ENCODE measurements at places on chromosomes 12 and 14. TPM values are rescaled to one million over a fixed set of nuclear protein-coding genes. Genes with fewer than 3 reads are reported as not detected.

FAM181A gene
- not detected for total RNA-seq

PLCZ1 gene
- total RNA-seq = not detected

VRTN gene
- total RNA-seq = not detected

INSM2 gene
- not detected for total RNA-seq

STX2 gene
- 30.2 TPM for total RNA-seq

ZDHHC22 gene
- total RNA-seq = not detected

FAM222A gene
- total RNA-seq = 1.8 TPM

SMIM41 gene
- not detected for total RNA-seq

CCDC177 gene
- total RNA-seq = not detected

FOXN4 gene
- not detected for total RNA-seq

ARHGAP9 gene
- total RNA-seq = not detected

GRCh38 chr14:75970989-75971388, 10.8 kb downstream of the TGFB3 start:
- DNase-seq = no peak

DNA sequence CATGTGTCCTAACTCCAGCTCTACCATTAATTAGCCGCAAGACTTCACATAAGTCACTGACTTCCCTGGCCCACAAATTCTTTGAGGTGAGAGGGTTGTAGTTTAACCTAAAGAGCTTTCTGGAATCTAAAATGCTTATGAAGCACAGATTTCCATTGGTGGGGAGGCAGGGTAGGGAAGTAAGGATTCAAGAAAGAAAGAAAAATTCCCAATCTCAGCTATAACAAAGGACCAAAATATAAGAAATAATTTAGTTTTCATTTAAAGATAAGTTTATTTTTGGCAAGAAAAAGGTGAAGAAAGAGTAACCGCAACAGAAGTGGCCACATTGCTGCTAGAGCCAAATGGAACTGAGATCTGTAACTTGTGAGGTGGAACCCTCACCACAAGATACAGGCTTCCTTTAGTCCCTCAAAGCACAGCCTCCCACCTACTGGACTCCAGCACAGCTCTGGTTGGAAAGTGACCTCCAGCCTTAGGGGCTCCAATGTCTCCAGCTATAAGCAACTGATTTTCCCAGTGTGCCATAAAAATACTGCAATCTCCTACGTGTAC, 23.6 kb downstream of the DAD1 start:
- DNase-seq = no peak

GRCh38 chr14:23483236-23483854, 13.8 kb downstream of the NGDN start:
- DNase-seq = no peak

DNA sequence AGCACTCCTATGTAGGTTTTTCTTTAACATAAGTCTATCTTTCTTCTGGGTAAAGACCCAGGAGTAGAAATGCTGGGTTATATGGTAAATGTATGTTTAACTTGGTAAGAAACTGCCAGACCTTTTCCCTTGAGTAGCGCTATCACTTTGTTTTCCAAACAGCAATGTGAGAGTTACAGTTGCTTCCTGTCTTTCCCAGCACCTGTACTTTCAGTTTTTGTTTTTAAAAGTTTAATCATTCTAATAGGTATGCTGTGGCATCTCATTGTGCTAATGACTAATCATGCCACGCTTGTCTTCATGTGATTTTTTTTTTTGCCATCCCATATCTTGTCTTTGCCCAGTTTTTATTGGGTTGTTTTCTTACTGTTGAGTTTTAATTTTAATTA, 28.1 kb downstream of the GIT2 start:
- no peak for DNase-seq

DNA sequence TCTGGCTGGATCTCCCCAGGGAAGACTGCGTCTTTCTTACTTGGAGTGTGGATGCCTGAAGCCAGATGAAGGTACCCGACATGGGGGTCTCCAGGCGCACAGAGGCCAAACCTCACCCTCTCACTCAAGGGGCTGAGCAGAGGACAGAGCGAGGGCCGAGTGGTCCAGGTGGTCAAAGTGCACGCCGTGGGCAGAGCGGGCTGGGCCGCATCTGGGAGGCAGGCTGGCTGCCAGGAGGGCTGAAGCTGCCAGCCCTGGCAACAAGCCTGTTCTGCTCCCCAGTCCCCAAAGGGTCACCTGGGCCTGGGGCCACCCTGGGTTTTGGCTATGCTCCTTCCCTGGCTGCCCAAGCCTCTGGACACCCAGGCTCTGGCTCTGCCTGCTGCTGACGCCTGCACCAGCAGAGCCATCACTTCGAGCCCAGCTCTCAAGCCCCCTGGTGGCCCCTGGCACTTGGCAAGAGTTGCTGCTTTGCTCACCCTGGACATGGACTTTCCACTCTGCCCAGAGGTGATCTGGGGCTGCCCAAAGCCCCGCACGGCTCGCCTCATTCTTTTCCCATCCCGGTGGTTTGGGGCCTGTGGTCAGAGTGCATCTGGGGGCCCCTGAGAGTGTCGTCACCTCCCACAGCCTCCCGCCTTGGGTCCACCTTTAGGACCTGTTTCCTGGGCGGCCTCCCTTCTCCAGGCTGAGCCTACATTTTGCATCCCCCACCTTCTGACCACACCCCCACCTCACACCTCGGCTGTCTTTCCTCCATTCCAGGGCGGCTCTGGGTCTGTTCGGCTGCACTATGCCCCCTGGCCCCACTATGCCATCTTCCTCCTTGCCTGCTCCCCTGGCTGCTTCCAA, 2.8 kb downstream of the ADSS1 start:
- no peak for DNase-seq

DNA sequence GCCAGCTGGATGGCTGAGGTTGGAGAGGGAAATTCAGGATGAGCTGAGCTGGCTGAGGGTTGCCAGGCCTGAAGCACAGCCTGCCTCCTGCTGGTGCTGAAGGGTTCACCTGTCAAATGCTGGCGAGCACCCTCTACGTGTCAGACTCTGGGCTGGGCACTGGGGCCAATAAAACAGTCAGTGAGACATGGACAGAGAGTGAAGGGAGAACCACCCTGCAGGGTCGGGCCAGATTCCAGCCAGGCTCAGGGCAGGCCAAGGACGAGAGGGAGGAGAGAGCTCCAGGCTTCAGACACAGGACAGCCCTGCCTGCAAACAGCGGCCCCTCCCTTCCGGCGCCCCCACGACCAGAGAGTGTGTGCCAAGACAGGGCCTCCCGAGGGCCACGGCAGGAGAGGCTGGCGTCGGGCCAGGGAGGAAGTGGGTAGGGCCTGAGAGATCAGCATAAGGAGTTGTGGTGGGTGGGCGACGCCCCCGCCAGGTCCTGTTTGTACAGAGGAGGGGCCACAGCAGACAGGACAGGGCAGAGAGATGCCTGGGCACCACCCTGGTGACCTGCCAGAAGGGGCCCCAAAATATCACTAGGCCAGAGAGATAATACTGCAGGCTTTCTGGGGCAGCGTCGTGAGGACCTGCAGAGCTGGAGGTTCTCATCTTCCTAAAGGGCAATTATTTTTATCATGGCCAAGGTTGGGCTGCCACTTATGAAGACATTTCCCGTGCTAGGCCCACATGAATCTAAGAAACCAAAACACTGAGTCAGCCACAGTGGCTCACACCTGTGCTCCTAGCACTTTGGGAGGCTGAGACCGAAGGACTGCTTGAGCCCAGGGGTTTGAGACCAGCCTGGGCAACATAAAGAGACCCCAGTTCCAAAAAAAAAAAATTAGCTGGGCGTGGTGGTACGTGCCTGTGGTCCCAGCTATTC, 73.1 kb upstream of the GPR68 start:
- DNase-seq = peak; percentile 77

DNA sequence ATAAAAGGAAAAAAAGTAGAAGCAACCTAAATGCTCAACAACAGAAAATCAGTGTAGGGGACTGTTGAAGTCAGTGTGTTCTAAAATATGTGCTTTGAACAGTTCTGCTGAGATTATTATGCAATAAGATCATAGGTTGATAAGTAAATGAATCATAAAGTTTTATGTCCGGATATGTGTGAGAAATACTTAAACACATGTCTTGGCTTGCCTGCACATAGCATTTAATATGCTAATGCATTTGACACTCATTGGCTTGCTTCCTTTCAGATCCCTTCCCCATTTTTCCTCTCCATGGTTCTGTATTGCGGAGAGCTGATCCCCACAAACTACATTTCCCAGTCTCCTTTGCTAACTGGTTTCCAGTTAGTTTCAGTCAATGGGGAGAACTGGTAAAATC, 573.8 kb upstream of the TBX3 start:
- no peak for DNase-seq

- no peak for DNase-seq
These were observed 11.2 kb upstream of the DAAM1 start for GRCh38 chr14:59177262-59177661.

- no peak for DNase-seq
These were observed 9.7 kb upstream of the FOS start for GRCh38 chr14:75268633-75269550.

GRCh38 chr14:105273062-105273461, 24.7 kb downstream of the BTBD6 start:
- DNase-seq = no peak

GRCh38 chr14:104133496-104133895, 4.9 kb upstream of the KIF26A start:
- no peak for DNase-seq

GRCh38 chr14:94691660-94692034, 78.3 kb downstream of the GSC start:
- DNase-seq = peak; percentile 3

DNA sequence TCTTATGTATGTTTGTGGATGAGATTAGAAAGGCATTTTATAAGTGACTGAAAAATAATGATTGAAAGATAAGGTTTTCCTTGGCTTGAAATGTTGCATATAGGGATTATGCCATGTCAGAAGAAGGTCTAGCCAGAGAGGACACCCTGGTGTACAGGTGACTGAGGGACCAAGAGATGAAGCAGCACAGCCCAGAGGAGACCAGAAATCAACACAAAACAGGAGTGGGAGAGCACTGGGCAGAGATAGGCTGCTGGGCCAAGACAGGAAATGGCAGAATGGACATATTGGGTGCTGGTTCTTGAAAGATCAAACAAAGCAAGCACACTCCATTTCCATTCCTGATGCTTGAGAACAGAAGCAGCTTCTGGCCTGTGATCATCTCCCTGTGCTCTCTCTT, 24.4 kb upstream of the FRMD6 start:
- no peak for DNase-seq

DNA sequence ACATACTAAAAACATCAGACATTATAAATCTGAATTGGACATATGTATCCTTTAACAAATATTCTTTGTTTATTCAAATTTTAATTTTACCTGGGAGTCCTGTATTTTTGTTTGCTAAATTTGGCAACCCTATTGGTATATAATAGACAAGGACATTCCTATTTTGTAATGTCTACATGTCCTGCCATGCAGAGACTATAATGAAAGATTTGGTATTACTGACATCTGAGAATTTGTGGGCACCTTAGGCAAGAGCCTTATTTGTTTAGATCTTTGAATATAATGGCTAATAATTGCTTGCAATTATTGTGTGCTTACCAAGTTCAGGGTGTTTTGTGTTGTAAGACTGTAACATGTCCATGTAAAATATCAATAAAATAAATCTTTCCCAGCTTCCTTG, 334.4 kb downstream of the KCNH5 start:
- DNase-seq = no peak

GRCh38 chr12:125114365-125115141, 49.3 kb downstream of the AACS start:
- DNase-seq = no peak

GRCh38 chr12:32499048-32499447, 99.7 kb downstream of the FGD4 start:
- no peak for DNase-seq

- DNase-seq = peak; percentile 75
These were observed 1.9 kb upstream of the KRT18 start for GRCh38 chr12:52946797-52947547.

GRCh38 chr14:54420478-54421142, 20.6 kb downstream of the CNIH1 start:
- peak; percentile 23 for DNase-seq

GRCh38 chr12:130145731-130146130, 16.5 kb upstream of the FZD10 start:
- DNase-seq = peak; percentile 21

- DNase-seq = no peak
These were observed 107.9 kb downstream of the VRK1 start for GRCh38 chr14:96905065-96905464.

GRCh38 chr12:72082986-72083820, 144.6 kb downstream of the TPH2 start:
- no peak for DNase-seq

- peak; percentile 53 for DNase-seq
These were observed 883 bp downstream of the FOXJ2 start for GRCh38 chr12:8033153-8034044.

- DNase-seq = peak; percentile 63
These were observed at the start of gene CCDC88C for GRCh38 chr14:91417120-91417982. CCDC88C (minus strand) TSS chr14:91417820; CDS start chr14:91417690, 130 bp downstream.

DNA sequence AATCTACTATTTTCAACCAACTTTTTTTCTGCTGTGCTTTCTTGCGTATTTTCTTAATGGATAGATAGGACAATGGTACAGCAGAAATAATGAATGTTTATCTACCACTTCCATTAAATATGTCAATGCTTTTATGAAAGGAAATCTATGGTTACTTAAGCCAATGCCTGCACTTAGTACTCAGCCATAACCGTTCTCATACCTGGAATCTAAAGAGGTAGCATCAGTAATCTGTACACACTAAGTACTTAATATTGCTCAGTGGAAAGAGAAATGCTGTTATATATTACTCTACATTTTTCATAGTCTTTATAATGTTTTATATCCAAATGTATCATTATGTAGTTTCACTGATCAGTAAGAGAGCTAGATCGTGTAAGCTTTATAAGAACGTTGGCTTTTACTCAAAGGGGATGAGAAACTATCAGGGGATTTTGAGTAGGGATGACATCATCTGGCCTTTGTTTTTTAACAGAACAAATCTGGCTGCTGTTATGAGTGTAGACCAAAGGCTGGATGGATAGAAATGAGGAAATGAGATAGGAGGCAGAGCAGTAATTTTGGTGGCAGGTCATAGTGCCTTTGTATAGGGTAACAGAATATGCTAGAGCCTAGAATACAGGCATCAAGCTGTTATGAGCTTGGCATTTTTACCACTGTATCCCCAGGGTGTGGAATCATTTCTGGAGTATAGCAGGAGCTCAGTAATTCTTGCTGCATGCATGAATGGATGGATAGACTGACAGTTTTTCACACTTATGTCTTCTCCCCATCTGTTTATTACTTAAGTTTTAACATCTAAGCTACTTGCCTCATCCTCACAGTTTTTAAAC, 34.0 kb downstream of the ALG10B start:
- DNase-seq = no peak

DNA sequence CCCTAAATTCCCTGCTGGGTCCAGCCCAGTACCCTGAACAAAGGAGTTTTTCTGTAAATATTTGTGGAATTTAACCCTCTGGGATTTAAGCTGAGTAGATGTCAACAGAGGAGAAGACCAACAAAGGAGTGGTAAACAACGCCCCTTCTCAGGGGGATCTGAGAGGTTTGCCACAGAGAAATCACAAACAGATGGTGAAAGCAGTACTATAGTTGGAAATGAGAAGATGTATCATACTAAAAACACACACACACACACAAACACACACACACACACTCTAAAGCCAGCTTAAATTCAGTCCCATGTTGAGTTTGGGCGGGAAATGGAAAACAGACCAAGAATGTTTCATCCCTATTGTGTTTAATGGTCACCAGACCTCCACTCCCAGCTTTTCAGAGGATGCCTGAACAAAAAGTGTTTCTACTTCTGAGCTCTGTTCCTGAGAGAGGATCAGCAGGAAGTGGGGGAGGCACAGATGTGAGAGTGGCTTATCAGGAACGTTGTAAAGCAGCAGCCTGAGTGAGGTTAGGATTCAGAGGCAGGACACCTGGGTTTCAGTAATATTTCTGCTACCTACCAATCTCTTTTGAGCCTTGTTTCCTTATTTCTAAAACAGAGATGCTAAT, 3.2 kb downstream of the BIN2 start:
- no peak for DNase-seq

- no peak for DNase-seq
These were observed 14.8 kb downstream of the PPP2R5C start for GRCh38 chr14:101776344-101776743.

All from MG63 (cell line).